ENCODE measurements at places on chromosomes 16 and 17. TPM values are rescaled to one million over a fixed set of nuclear protein-coding genes. Genes with fewer than 3 reads are reported as not detected.

Gene SENP3
- total RNA-seq: 63.6 TPM

Gene AOC2
- 0.81 TPM for total RNA-seq

Gene SHISA6
- 0.46 TPM for total RNA-seq

Gene ARHGAP23
- total RNA-seq: 13.6 TPM

Gene KRT23
- not detected for total RNA-seq

Gene DBNDD1
- total RNA-seq: 25.9 TPM

Gene TBC1D28
- not detected for total RNA-seq

Gene SCNN1B
- 0.95 TPM for total RNA-seq

Gene FAM20A
- 3.1 TPM for total RNA-seq

Gene TPSAB1
- total RNA-seq: 7.4 TPM

GRCh38 chr17:36493956-36494355 lies 7.5 kb downstream of the ZNHIT3 start:
- no peaks in the 10 kb centered on the region for H3K27me3 ChIP-seq
- no peak overlapping the region for H3K27ac ChIP-seq
- H3K4me3 ChIP-seq: no peak overlapping the region

GRCh38 chr17:80855948-80856862 lies 135.4 kb upstream of the CHMP6 start:
- H3K36me3 ChIP-seq: no peaks in the 10 kb centered on the region
- no peak overlapping the region for H3K4me3 ChIP-seq
- DNase-seq: peak; percentile 96
- peak overlapping the region; percentile 90 for H3K27ac ChIP-seq
- peaks cover 42% of the 10 kb centered on the region for H3K4me1 ChIP-seq

DNA sequence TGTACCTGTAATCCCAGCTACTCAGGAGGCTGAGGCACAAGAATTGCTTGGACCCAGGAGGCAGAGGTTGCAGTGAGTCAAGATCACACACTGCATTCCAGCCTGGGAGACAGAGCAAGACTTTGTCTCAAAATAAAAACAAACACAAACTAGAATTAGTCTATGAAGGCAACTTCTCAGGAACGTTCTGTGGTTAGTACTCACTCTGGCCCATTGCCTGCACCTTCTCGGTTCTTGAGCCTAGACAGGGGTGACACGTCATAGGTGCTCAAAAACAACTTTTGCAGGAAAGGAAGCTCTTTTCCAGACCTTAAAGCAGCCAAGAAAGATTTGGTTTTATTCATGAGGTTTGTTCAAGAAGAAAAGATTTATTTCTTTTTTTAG lies 22.3 kb upstream of the CNOT1 start:
- H3K27ac ChIP-seq: no peak overlapping the region
- no peaks in the 10 kb centered on the region for H3K27me3 ChIP-seq
- no peaks in the 10 kb centered on the region for H3K36me3 ChIP-seq
- H3K4me1 ChIP-seq: no peaks in the 10 kb centered on the region
- no peak for DNase-seq

- no peak for DNase-seq
- peaks cover 26% of the 10 kb centered on the region for H3K4me1 ChIP-seq
- H3K4me3 ChIP-seq: peak overlapping the region; percentile 87
- peak overlapping the region; percentile 86 for H3K27ac ChIP-seq
- H3K36me3 ChIP-seq: peaks cover 5% of the 10 kb centered on the region
Observed at GRCh38 chr17:81239714-81240555, 817 bp downstream of the NDUFAF8 start.

GRCh38 chr16:1958715-1959268 lies 546 bp upstream of the NDUFB10 start:
- H3K27me3 ChIP-seq: no peaks in the 10 kb centered on the region
- H3K4me3 ChIP-seq: peak overlapping the region; percentile 8
- H3K4me1 ChIP-seq: peaks cover 29% of the 10 kb centered on the region
- DNase-seq: no peak

- no peak overlapping the region for H3K27ac ChIP-seq
- H3K36me3 ChIP-seq: no peaks in the 10 kb centered on the region
- no peak overlapping the region for H3K4me3 ChIP-seq
- H3K27me3 ChIP-seq: peaks cover 10% of the 10 kb centered on the region
- no peaks in the 10 kb centered on the region for H3K4me1 ChIP-seq
- no peak for DNase-seq
Observed at GRCh38 chr17:58200024-58200633, 7.6 kb downstream of the EPX start.

DNA sequence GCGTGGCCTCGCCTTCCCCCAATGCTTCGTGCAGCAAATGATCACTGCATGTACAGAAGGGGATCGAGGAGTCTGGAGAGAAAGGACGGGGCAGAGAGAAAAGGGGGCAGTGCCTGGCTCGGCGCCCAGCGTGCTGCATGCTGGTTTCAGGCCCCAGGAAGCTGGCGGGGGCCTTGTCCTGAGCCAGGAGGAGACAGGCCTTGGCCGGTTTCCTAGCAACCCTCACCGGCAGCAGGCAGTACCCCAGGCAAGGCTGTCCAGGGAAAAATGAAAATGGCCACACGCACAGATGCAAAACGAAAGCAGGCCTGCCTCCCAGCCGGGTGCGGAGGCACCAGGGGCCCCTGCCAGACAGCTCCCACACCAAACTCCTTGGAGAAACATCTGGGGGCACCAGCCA lies 126.3 kb downstream of the ZFHX3 start:
- H3K27me3 ChIP-seq: no peaks in the 10 kb centered on the region
- H3K27ac ChIP-seq: no peak overlapping the region
- H3K36me3 ChIP-seq: no peaks in the 10 kb centered on the region
- no peak for DNase-seq
- peaks cover 6% of the 10 kb centered on the region for H3K4me1 ChIP-seq
- no peak overlapping the region for H3K4me3 ChIP-seq

DNA sequence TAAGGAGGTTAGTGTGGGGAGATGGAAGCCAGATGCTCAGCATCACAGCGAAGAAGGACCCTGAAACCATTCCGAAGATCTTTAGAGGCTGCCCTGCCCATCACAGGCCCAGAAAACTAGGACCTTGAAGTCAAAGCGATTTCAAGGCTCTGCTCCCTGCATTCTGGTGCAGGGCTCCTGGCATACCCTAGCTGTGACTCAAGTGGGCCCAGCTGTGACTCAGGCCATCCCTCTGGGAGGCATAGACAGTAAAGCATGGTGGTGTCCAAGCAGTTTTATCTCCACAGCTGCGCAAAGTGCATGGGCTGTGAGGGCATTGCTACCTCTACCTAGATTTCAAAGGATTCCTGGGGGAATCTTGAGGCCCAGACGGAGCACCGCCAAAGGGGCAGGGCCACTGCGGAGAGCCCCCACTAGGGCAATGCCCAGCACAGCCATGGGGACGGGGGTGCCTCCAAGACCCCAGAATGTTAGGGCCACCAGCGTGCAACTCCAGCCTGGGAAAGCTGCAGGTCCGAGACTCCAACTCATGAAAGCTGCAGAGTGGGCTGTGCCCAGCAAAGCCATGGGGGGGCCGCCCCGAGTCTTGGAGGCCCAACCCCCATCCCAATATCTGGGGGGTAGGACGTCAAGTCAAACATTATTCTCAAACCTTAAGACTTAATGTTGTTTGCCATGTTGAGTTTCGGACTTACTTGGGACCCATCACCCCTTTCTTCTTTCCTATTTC lies 11.7 kb upstream of the ZNF594 start:
- H3K27ac ChIP-seq: no peak overlapping the region
- H3K27me3 ChIP-seq: no peaks in the 10 kb centered on the region
- no peak overlapping the region for H3K4me3 ChIP-seq
- no peaks in the 10 kb centered on the region for H3K4me1 ChIP-seq
- DNase-seq: no peak

DNA sequence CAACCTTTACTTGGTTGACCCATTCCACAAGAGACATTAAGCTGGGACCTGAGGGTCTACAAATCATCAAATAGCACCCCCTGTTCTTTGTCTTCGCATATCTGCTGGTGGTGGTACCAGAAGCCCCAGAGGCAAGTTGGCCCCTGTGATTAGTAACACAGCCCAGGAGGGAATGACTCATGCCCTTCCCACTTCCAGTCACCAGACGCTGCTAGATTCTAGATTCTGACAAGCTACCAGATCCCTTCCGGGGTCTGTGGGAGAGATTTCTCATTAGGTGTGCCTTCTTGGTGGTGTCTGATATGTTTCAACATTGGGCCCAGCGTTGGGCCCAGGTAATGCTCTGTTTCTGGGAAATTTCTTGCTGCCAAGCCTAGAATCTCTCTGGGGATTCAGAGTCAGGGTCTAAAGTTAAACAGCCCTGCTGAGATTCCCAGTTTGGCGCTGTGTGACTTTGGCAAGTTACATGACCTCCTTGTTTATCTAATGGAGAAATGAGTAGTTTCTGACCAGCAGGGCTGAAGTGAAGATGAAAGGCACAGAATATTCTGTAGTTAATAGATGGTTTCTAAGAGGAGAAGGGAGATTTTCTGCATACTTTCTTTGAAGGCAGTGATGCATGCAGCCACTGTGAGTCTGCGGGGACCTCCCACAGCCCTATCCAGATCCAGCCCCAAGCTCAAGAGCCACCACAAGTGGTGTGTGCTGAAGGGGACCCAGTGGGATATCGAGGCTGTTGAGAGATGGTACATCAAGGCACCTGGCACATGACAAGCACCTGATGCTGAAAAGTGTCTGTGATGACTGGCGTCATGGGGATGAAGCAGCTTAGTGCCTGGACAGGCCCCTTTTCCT lies 3.9 kb downstream of the TRPV2 start:
- no peak for DNase-seq
- H3K27ac ChIP-seq: peak overlapping the region; percentile 86
- peaks cover 10% of the 10 kb centered on the region for H3K4me1 ChIP-seq
- H3K36me3 ChIP-seq: no peaks in the 10 kb centered on the region
- H3K4me3 ChIP-seq: no peak overlapping the region

DNA sequence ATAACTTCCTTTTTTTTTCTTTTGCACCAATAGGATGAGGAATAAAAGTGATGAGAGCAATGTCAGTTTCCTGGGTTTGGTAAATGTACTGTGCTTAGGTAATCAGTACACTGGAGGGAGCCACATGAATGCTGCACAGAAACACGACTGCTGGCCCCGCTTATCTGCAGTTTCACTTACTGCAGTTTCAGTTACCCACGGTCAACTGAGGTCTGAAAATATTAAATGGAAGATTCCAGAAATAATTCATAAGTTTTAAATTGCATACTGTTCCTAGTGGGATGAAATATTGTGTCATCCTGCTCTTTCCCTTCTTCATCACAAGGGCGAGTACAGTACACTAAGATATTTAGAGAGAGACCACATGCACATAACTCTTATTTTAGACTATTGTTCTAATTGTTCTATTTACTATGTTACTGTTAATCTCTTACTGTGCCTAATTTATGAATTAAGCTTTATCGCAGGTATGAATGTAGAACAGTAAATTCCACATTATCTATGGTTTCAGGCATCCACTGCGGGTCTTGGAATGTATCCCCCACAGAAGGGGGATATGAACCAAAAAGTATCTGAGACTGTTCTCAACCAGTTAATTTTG lies 6.4 kb upstream of the LGALS3BP start:
- H3K4me1 ChIP-seq: peaks cover 22% of the 10 kb centered on the region
- no peaks in the 10 kb centered on the region for H3K36me3 ChIP-seq
- peak overlapping the region; percentile 83 for H3K27ac ChIP-seq
- peak overlapping the region; percentile 64 for H3K4me3 ChIP-seq
- peak; percentile 57 for DNase-seq

GRCh38 chr16:86089991-86090390 lies 191.0 kb downstream of the IRF8 start:
- H3K4me3 ChIP-seq: no peak overlapping the region
- H3K27me3 ChIP-seq: no peaks in the 10 kb centered on the region
- no peaks in the 10 kb centered on the region for H3K4me1 ChIP-seq
- no peak for DNase-seq
- H3K27ac ChIP-seq: no peak overlapping the region

- no peaks in the 10 kb centered on the region for H3K4me1 ChIP-seq
- H3K27ac ChIP-seq: peak overlapping the region; percentile 63
- H3K36me3 ChIP-seq: no peaks in the 10 kb centered on the region
- no peak for DNase-seq
- H3K4me3 ChIP-seq: no peak overlapping the region
Observed at GRCh38 chr17:10051112-10051511, 146.0 kb upstream of the RCVRN start.

GRCh38 chr17:28467456-28468025 lies 5.9 kb upstream of the SLC13A2 start:
- peaks cover 13% of the 10 kb centered on the region for H3K27me3 ChIP-seq
- no peak overlapping the region for H3K27ac ChIP-seq
- H3K4me1 ChIP-seq: no peaks in the 10 kb centered on the region
- no peaks in the 10 kb centered on the region for H3K36me3 ChIP-seq

GRCh38 chr16:83586461-83587200 lies 221.1 kb upstream of the HSBP1 start:
- H3K27me3 ChIP-seq: no peaks in the 10 kb centered on the region
- H3K27ac ChIP-seq: no peak overlapping the region
- no peak overlapping the region for H3K4me3 ChIP-seq
- no peaks in the 10 kb centered on the region for H3K36me3 ChIP-seq
- no peak for DNase-seq

GRCh38 chr16:14286368-14287230 lies 215.5 kb downstream of the MRTFB start:
- H3K4me3 ChIP-seq: peak overlapping the region; percentile 85
- no peaks in the 10 kb centered on the region for H3K36me3 ChIP-seq
- H3K27ac ChIP-seq: peak overlapping the region; percentile 96
- DNase-seq: no peak
- peaks cover 4% of the 10 kb centered on the region for H3K4me1 ChIP-seq

- H3K27me3 ChIP-seq: no peaks in the 10 kb centered on the region
- H3K27ac ChIP-seq: peak overlapping the region; percentile 96
- DNase-seq: no peak
- no peaks in the 10 kb centered on the region for H3K36me3 ChIP-seq
Observed at GRCh38 chr17:29709866-29710519, 87.3 kb upstream of the CORO6 start.

Measured in gastrocnemius medialis (tissue), 4 donors.